NCI-H510A (cell line): ENCODE measurements at places on chromosomes 4 and X.

- no peak for DNase-seq
Observed at GRCh38 chrX:102892103-102892502, 45.0 kb upstream of the RAB40AL start.

DNA sequence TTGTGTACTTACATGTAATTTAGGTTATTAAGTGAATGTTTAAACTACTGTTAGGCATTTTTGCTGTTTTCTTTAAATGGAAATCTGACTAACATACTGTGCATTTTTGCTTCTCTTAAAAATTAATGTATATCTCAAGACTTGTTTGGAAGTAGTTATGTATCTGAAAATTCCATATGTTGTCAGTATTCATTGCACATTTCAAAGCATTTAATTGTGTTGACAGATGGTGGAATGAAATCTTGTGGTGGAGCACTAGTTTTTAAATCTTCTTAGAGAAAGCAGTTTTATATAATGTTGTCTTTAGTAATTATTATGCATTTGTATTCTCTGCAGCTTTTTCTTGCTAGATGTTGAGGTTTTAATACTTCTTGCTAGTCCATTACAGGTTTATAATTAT lies 71.5 kb upstream of the MSANTD1 start:
- DNase-seq: no peak

GRCh38 chr4:85222561-85222960 lies 252.4 kb upstream of the ARHGAP24 start:
- DNase-seq: no peak

DNA sequence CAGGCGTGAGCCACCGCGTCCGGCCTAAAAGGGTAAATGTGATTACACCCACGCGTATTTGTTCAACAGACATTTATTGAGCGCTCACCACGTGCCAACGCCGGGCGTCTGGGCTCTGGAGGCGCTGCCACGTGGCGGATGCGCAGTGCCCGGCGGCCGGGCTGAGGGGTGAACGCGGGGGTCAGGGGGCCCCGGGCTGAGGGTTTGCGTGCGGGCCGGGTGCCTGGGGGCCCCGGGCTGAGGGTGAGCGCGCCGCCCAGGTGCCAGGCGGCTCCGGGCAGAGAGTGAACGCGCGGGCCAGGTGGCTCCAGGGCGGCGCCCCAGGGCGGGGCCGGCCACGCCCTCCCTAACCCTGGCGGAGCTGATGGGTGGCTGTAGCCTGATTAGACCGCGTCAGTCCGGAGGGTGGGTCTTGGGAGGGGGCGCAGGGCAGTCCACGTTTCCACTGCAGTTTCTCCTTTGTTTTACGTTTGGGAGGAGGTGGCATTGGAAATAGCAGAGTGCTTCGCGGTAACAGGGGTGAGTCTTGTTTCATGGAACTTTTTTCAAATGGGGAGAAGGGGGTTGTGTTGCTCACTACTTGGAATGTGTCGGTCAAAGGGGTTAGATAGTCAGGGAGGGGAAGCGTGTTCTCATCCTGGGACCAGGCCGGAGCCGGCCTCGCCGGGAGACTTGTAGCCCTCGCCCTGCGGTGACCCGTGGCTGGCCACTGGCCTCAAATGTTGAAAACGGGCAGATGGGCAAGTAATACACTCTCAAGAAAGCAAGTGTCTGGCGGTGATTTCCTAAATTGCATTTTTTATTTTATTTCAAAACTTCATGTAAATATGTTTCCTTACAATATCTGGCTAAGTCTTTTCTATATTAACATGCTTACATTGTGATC lies at the start of gene ZFP42:
ZFP42 (plus strand) TSS at position 450 of the 886 bp plus-strand sequence. CDS start 7,037 bp downstream, outside the sequence.
- peak; percentile 61 for DNase-seq

GRCh38 chrX:11462136-11462535 lies 168.9 kb downstream of the AMELX start:
- DNase-seq: no peak

DNA sequence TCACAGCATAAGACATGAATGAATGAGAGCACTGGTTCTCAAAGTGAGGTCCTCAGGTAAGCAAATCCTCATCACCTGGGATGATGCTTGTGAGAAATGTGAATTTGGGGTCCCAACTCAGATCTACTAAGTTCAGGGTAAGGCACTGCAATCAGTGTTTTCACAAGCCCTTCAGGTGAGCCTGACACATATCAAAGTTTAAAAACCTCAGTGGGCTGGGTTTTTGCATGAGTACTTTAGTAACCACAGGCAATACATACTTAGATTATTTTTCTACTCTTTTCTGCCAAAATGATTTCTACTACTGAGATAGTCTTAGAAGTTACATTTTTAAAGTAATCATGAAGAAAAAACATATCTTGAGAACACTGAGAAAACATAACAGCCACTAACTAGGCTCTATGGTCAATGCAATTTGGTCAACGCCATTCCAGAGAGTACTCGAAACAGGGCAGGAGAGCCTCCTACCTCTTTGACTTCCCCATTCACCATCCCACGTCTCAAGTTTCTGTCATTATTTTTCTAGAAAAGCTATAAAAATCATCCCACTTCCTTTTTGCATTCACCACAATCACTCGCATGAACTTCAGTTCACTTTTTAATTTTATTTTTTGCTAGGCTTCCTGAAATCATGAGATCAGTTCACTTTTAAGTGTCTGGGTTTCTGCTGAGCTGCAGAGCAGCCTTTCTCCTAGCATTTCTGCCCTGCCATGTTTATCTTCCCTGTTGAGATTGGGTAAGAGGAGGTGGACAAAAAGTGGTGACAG lies 73.8 kb downstream of the MFAP3L start:
- no peak for DNase-seq

DNA sequence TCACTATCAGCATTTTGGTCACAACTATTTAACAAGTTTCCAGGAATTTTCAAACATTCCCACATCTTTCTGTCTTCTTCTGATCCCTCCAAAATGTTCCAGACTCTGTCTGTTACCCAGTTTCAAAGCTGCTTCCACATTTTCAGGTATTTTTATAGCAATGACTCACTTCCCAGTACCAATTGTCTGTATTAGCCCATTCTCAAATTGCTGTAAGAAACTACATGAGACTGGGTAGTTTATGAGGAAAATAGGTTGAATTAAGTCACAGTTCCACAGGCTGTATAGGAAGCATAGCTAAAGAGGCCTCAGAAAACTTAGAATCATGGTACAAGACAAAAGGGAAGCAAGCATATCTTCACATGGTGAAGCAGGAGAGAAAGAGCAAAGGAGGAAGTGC lies 475.0 kb upstream of the PCDH7 start:
- DNase-seq: no peak

DNA sequence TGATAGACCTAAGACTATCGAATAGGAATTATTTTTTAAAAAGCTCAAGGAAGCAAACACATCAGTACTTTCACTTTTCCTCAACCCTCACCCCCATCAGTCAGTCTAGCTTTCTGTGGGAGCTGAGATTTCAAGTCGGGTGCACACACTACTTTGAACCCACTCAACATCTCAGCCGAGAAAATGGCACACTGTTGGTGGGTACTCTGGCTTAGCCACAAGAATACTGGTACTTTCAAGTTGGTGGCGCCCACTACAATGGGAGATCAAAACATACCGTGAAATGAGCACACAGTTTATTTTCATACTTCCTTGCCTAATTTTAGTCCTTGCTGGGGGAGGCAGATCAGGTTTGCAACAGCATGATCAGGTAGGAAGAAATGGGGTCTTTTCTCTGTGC lies 10.2 kb downstream of the CD40LG start:
- DNase-seq: no peak

GRCh38 chr4:177118596-177118995 lies 191.1 kb upstream of the NEIL3 start:
- DNase-seq: no peak

- DNase-seq: no peak
Observed at GRCh38 chrX:83305381-83305780, 202.7 kb upstream of the POU3F4 start.

- DNase-seq: no peak
Observed at GRCh38 chr4:69776696-69777095, 16.3 kb upstream of the SULT1B1 start.

DNA sequence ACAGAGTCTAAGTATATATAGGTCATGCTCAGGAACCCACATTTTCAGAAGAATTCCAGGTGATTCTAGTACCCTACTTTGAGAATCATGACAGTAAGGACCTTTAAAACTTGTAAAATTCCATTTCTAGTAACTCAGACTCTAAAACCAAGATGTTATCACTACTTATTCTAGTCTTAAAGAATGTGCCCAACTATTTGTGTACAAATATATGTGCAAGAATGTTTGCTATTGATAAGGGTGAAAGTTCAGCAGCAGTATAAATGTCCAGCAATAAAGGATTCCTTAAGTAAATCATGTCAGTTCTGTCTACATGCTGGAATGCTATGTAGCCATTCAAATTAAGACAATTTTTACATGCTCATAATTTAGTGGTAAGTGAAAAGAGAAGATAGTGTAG lies 71.1 kb upstream of the MAGEB2 start:
- no peak for DNase-seq

- DNase-seq: no peak
Observed at GRCh38 chr4:182583703-182584415, 333.3 kb downstream of the DCTD start.

DNA sequence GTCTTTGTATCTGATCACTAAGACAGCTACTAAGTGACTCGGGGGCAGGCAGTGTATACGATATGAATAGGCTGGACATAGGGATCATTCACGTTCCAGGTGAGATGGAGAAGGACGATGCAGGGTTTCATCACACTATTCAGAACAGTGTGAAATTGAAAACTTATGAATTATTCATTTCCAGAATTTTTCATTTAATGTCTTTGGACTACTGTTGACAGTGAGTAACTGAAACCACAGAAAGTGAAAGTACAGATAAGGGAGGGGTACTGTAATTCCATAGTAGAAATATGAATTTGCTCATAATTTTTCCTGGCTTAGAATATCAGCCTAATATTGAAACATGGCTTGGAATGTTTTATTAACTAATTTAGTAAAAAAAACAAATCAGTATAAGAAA lies 24.4 kb downstream of the TMEM144 start:
- no peak for DNase-seq

GRCh38 chrX:9614016-9614415 lies 149.2 kb downstream of the TBL1X start:
- no peak for DNase-seq

DNA sequence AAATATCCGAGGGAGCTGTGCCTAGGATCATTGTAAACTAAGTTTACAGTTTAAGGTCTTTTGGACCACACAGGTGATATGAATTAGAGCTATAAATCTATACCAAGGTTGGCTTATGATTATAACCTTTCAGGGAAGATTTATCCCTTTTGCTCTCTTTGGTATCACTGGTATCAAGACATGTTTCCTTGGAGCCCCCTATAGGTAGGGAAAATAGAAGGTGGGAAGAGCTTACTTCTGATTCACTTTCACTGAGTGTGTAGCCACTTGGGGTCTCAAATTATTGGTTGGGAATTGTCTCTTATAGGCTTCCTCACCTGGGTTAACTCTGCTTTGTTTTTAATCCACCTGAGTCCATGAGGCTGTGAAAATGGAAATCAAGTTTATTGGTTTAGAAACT lies 262.1 kb upstream of the NR3C2 start:
- no peak for DNase-seq

- no peak for DNase-seq
Observed at GRCh38 chr4:181659202-181659601, 584.0 kb upstream of the TENM3 start.

- no peak for DNase-seq
Observed at GRCh38 chr4:162475246-162475645, 311.4 kb upstream of the FSTL5 start.

DNA sequence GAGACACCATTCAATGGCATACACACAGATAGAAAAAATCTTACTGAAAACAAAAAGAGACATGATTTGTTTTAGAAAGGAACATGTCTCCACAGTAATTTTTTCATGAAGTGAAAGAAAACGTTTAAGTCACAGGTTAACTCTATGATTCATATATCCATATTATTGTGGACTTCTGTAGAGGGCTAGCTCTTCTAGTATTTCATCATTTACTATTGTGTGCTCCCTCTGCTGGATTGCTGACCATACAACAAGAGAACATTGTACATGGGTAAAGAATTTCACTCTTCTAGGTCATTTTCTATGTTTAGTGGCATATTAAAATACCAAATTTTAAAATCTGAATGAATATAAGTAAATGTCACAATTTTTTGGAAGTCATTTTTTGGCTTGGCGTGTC lies 91.8 kb upstream of the POU3F4 start:
- DNase-seq: no peak

DNA sequence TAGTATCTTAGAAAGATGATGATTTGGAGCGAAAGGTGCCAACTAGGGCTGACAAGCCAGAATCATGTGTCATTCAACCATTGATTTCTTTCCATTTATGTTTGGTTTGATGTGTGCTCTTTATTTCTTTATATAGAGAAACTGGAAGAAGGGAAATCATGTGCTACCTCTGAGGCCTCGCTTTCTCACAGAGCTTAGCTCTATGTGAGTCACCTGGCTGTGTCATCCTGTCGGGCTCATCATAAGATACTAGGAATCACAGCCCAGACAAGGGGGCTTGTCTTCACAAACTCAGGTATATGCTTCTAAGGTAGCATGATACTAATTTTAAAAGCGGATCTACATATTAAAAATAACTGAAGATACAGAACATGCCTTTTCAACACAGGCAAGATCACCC lies 81.7 kb upstream of the GPM6B start:
- DNase-seq: no peak
